ENCODE measurements at places on chromosomes 5 and 9.

GRCh38 chr9:38346811-38347210 lies 45.7 kb upstream of the ALDH1B1 start:
- peak; percentile 29 for DNase-seq

DNA sequence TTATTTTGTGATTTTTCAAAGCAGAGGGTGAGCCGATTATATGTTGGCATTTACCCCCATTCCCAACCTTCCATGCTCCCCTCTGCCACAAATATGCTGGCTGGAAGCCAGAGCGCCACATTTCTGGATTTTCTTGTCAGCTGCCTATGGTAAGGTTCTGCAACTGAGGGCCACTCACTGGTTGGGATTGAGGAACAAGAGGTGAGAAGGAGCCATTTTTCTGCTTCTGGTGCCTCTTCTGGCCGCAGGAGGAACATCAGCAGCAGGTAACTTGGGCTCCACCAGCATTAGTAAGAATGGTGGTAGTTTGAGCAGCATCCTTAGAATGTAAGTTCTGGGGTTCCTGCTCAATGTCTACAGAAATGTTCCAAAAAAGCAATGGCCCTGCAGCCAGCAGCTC lies 159.5 kb upstream of the MAST4 start:
- no peak for DNase-seq

DNA sequence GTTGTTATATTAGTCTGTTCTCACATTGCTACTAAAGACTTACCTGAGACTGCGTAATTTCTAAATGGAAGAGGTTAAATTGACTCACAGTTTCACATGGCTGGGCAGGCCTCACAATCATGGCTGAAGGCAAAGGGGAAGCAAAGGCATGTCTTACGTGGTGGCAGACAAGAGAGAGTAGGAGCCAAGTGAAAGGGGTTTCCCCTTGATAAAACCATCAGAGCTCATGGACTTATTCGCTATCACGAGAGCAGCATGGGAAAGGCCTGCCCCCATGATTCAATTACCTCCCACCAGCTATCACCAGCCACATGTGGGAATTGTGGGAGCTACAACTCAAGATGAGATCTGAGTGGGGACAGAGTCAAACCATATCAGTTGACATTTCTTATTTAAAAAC lies 374.5 kb upstream of the RORB start:
- no peak for DNase-seq

- no peak for DNase-seq
Measured at GRCh38 chr9:138052635-138053320, 175.2 kb downstream of the CACNA1B start.

- DNase-seq, result peak; percentile 36
Measured at GRCh38 chr5:57408714-57409113, 73.9 kb downstream of the ACTBL2 start.

DNA sequence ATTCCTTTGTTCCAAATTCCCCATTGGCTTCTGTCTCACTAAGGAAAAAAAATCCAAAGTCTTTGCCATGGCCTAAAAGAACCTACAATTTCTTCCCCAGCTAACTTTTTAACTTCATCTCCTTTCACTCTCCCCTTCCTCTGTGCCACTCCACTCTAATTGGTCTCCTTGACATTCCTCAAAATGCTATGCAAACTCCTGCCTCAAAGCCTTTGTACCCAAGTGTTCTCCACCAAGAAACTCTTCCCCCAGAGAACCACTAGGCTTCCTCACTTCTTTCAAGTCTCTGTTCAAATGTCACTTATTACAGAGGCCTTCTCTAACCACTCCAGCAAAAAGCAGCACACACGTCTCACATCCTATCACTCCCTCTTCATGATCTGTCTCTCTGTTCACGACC lies 91.6 kb upstream of the NR4A3 start:
- no peak for DNase-seq

- no peak for DNase-seq
Measured at GRCh38 chr5:122484103-122484502, 172.1 kb downstream of the SNCAIP start.

GRCh38 chr5:55711507-55712022 lies 559 bp downstream of the SLC38A9 start:
- DNase-seq, result no peak

GRCh38 chr5:122880749-122881148 lies 35.3 kb downstream of the SNX24 start:
- peak; percentile 22 for DNase-seq
